ENCODE measurements at places on chromosomes 5 and 9.

DNA sequence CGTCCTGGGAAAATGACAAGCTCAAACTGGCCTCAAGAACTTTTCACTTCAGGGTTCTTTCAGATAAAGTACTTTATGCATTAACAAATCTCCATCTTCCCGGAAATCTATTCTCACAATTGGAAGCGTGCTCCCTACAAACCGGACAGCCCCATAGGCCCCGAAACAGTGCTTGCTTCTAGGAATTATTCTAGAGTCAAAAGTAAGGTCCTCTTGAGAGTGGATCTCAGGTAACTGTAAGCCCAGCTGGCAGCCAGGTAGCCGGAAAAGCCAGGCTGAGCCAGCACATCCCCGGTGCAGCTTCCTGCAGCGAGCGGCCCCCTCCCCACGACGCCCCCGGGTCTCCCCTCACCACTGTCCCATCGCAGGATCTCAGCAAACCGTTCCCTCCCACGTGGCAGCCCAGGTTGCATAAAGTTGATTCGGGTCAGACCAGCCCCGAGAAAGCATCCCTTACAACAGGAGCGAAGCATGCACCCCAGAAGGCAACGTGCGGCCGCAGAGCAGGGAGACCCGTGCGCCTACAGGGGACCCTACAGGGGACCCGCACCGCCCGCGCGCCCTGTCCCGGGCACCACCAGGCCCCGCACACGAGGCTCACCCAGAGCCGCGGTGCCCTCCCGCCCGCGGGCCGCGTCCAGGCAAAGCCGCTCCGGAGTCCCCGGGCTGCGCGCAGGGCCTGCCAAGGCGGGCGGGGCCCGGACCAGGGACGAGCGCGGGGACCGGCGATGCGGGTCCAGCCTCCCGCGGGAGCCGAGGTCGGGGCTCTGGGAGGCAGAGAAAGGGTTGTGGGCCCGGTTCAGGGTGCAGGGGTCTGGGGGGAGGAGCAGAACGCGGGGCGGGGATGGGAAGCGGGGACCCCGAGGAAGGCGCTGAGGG is 920 bp downstream of the LPCAT1 start:
- DNase-seq, result no peak

- DNase-seq, result no peak
Measured at GRCh38 chr5:179223528-179223927, 121.7 kb downstream of the ADAMTS2 start.

DNA sequence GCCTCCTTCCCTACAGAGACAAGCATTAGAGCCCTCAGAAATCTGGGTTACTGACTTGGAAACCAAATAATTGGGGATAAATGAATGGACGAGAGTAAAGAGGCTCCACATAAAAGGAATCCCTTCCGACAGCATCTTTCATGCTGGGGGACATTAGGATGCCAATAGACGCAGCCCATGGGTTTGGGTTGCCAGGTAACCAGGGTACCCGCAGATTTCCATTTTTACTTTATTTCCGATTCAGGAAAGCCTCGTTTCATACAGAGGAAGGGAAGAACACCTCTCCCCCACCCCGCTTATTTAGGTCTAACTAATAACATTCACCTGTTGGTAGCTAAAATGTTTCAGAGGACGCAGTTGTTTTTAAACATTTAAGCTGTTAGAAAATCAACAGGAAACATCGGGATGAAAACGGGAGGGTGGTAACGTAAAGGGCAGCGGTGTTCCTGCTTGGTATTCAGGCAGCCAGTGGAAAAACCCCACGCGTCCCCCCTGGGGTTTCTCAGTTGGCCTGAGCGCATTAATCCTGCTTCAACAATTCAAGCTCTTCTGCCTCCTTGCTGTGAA is 179.5 kb downstream of the YTHDC2 start:
- no peak for DNase-seq

DNA sequence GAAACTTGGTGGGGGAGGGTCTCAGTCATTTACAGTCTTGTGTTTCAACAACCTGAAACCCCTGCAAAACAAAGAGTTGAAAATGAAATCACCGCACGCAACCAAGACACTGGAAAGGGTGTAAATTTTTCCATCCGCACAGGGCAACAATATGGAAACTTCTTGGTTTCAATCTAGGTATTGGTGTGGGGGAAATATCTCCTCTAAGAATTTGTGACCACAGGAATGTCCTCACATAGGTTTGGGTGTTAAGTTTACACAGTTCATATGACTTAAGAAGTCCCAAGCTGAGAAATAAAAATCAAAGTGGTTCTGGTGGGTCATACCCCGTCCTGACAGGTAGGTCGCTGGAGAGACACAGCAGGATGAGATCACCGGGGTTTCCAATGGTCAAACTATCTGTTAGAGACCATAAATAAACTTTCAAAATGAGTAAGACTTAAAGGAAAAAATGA is 51.9 kb upstream of the PIP5K1B start:
- DNase-seq, result no peak

- no peak for DNase-seq
Measured at GRCh38 chr9:117444501-117444900, 29.6 kb upstream of the ASTN2 start.

GRCh38 chr9:78089111-78089510 is 57.5 kb upstream of the GNAQ start:
- no peak for DNase-seq

DNA sequence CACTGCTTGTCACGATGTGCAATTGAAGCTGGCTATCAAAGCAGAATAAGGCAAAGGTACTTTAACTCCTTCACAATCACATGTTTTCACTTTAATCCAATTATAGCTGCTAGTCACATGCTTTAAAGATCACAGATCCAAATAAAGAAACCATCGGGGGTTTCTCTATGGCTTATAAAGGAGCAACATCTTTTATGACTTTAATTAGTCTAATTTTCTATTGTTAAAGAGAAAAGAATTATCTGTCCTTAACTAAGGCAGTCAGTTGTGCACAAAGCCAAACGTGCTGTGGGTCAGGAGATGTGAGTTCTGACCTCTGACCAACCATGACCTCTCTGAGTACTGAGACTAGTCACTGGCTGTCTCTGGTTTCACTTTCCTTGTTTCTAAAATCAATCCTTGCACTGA is 561.1 kb downstream of the RAB3C start:
- DNase-seq, result no peak

GRCh38 chr5:134553821-134554267 is 28.4 kb downstream of the JADE2 start:
- DNase-seq, result no peak

- no peak for DNase-seq
Measured at GRCh38 chr9:123608104-123608503, 252.1 kb downstream of the CRB2 start.

DNA sequence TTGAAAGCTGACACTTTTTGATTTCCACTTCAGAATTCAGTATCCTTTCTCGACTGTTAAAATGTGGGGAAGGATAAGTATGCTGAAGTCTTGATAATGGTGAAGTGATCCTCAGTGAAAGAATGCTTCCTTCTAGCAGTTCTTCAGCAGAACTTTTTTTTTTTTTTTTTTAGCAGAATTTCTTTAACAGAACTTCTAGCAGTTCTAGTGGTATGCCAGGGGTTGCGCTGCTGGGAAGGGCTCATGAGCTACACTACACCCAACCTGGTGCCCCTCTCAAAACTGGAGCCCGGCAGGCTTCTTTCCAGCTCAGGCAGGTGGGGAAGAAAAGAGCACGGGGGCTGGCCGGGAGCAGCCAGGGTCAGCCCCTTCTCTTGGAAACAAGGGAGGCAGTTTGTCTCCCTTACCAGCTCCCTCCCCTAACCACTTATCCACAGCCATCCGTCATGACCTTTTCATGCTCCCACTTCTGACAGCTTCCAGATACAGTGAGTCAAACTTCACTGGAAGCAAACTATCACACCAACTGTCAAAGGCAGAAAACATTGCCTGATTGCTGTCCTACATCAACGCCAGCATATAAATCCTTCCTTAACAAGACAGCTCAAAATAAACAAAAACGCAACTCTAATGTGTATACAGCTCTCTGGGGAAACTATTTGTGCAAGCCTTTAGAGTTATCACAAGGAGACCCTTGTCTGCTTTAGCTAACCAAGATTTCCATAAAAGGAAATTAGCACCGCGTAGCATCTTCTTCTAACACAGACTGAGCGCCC is 211.5 kb downstream of the GAPVD1 start:
- DNase-seq, result no peak

DNA sequence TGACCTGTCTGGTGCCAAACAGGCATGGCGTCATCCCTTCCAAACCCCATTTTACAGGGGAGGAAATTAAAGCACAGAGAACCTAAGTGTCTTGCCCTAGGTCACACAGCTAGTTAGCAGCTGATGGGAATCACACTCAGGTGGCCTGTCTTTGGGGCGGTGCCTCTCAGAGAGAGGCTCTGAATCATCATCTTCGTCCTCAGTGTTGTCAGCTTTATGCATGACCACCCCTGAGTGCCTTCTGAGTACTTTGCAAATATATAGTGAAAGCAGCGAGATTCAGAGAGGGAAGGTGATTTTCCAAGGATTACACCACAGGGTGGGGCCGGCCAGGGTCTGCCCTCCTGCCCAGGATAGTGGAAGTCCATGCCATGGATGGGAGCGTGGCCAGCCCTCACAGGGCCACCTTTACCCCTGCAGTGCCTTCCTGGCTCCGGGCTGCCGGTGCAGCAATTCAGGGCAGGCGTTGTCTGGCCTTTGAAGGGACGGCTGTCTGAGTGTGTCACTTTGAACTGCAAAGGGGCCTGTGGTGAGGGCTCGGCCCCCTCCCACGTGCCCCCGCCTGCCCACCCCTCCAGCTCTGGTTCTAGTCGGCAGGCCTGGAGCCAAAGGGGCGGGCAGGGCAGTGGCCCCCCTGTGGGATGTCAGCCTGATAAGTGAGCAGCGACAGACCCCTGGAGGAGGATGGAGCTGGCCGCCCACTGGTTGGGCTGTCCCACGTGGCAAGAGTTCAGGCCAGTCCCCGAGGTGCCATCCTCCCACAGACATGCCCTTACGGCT is 16.9 kb downstream of the LMX1B start:
- DNase-seq, result no peak

DNA sequence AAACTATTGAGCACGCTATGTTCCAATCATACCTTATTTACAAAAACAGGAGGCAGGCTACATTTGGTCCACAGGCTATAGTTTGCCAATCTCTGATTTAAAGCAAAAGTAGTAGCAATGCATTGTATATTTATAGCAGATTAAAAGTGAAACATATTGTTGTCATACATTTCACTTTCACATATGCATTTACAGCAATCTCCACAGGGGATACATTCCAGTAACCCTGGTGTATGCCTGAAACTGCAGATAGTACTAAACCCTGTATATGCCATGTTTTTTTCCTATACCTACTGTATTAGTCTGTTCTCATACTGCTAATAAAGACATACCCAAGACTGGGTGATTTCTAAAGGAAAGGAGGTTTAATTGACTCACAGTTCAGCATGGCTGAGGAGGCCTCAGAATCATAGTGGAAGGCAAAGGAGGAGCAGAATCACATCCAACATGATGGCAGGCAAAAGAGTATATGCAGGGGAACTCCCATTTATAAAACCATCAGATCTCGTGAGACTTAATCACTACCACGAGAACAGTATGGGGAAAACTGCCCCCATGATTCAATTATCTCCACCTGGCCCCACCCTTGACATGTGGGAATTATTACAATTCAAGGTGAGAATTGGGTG is 5.9 kb upstream of the CSF1R start:
- no peak for DNase-seq

GRCh38 chr9:93591301-93592007 is 15.1 kb downstream of the PHF2 start:
- no peak for DNase-seq

Measured in D721Med (cell line).